ENCODE measurements at places on chromosomes 6 and 20.

DNA sequence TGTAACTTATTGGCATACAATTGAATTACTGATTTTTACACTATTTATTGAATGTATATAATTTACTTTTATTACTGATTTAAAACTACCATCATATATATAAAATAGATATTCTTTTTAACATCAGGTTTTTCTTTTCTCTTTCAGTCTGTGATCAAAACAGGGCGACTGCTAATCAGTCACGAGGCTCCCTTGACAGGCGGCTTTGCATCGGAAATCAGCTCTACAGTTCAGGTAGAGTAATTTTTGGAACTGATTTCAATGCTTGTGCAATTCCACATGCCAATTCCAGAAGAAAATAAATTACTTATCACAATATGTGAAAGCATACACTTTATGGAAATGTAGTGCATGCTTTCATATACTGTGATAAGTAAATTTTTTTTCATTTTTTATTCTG is 166.5 kb downstream of the BCKDHB start:
- no peak for DNase-seq

- peak; percentile 20 for DNase-seq
Measured at GRCh38 chr20:50338479-50339391, 148.1 kb downstream of the CEBPB start.

DNA sequence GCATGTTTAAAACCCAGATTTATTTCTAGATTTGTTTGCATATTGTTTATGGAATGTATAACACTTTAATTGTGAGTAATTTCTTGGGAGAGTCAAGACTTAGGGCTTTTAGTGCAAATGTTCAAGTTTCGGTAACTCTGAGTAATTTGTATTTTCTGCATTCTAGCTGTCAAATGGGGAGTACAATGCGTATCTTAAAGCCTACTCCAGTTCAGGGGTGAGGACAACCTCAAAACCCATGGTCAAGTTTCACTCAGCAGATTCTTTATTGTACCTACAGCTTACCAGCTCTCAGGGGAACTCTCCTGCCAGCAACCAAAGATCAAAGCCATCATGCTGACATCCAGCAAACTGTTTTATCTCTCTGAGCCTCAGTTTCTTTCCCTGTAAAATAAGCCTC is 458.6 kb upstream of the JARID2 start:
- DNase-seq = no peak

GRCh38 chr6:3309391-3310050 is 50.8 kb downstream of the PSMG4 start:
- no peak for DNase-seq

GRCh38 chr6:3356056-3356823 is 97.5 kb downstream of the PSMG4 start:
- DNase-seq = peak; percentile 61

GRCh38 chr20:10963717-10964266 is 290.0 kb upstream of the JAG1 start:
- no peak for DNase-seq

DNA sequence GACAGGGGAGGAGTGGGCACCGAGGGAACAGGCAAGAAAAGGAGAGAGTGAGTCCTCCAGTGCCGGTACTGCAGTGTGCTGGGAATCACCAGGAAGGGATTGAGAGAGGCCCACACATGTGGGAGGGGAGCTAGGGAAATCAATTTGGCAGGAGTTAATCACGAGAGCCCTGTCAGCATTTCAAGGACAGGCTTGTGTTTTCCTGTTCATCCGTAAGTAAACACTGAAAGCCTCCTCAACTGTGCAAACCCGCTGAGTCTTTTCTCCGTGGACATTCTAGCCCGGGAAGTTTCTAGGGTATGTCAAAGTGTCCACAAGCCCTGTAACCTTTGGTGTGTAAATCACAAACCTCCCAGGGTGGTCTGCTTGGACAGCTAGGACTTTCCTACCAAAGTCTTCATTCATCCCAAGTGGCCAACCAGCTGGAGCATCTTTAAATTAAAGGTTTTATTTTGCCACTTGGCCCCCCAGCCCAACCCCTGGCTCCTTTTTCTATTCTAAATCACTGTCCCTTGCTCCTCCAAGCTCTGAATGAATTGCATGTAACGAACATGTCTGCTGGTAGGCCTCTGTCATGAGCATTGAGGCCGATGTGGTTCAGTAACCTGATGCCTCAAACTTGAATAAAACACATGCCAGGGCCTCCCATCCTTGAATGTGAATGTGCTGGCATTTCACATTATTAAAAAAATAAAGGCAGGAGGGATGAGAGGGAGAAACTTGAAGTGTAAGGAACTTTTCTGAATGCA is 149.1 kb downstream of the ZNF217 start:
- DNase-seq = no peak

DNA sequence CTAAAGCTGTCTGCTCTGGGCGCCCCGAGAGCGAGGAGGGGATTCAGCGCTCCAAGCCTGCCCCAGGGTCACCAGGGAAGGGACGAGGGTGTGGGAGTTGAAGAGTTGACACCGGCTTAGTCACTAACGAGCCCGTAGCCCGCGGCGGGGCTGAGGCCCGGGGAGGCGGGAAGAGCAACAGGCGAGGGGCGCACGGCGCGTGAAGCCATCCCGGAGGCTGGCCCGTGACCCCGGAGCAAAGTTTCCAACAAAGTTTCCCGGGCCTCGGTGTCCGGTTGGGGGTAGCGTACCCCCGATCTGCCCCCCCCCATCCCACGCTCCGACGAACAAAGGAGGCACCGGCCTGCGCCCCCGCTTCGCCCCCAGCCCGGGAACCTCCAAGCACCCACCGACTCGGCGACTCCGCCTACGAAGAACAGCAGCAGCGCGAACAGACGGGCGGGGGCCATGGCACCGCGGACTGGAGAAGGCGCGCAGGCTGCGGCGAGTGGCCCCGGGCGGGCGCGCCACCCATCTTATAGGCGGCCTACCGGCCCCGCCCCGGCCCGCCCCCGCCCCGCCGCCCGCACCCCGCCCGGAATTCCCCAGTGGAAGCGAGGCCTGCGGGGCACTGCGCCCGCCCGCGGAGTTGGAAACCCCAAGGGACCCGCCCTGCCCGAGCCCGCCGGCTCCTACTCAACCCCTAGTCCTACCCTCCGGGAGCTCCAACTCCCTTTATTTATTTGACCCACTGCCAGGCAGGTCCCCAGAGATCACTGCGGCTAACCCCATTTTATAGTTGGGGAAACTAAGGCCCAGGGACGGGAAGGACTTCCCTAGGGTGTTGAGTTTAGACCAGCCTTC is at the start of gene SDC4:
Gene SDC4, minus strand, starts transcription at position 489 of the 843 bp plus-strand sequence. Its CDS starts 40 bp downstream, at position 449.
- DNase-seq = peak; percentile 58

- no peak for DNase-seq
Measured at GRCh38 chr6:142562865-142563264, 261.1 kb downstream of the ADGRG6 start.

GRCh38 chr6:154742891-154743290 is 9.7 kb downstream of the SCAF8 start:
- DNase-seq = no peak

DNA sequence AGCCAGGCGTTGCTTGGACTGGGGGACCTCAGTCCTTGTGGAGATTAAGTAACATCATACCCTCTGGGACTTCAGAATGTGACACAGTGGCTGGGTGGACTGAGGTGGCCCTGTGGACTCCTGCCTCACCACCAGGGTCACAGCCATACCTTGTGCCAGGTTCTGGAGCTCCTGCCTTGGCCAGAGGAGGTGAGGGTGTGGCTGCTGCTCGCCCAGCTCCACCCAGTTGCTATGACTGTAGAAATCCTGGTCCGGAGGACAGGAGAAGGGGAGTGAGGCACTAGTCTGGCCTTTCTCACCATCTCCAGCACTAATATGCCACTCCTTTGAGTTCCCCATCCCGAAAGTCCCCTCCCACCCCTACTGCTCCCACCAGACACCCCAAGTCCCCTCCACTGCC is 1.9 kb downstream of the VWA7 start:
- DNase-seq = no peak

DNA sequence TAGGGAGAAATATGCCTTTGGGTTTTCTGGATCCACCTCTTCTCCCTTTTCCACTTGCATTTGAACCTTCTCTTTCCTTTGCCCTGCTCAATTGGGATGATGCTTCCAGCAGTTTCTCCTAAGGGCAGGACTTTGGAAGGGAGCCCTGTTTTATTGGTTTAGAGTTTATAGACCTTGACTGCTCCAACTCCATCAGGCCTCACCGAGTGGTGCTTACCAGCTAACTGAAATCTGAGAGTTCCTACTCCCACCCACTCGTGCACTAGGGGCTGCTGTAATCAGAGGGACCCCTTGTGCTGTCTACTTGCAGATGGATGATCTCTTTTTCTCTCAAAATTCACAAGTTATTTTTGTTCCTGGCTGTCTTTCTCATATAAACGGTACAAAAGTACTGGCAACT is 121.3 kb upstream of the SLC22A16 start:
- no peak for DNase-seq

DNA sequence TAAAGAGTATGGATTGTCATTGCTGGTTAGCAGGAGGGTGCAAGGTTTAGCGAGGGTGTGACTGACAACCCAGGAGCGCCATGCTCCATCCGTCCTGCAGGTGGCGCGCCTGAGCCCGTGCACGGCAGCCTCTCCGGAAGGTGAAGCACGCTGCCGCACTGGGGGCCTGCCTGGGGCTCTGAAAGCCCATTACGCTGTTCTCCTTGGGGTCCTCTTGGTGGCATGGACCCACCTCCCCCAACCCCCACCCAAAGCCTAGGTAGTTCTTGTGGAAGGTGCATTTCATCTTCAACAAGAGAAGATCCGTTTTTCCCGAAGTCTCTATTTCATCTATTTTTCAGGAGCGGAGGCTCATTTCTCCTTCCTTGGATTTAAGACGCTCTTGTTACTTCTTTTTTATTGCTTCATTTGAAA is 197.4 kb upstream of the KCNG1 start:
- peak; percentile 27 for DNase-seq

GRCh38 chr6:130843575-130844320 is 16.5 kb downstream of the SMLR1 start:
- peak; percentile 65 for DNase-seq

DNA sequence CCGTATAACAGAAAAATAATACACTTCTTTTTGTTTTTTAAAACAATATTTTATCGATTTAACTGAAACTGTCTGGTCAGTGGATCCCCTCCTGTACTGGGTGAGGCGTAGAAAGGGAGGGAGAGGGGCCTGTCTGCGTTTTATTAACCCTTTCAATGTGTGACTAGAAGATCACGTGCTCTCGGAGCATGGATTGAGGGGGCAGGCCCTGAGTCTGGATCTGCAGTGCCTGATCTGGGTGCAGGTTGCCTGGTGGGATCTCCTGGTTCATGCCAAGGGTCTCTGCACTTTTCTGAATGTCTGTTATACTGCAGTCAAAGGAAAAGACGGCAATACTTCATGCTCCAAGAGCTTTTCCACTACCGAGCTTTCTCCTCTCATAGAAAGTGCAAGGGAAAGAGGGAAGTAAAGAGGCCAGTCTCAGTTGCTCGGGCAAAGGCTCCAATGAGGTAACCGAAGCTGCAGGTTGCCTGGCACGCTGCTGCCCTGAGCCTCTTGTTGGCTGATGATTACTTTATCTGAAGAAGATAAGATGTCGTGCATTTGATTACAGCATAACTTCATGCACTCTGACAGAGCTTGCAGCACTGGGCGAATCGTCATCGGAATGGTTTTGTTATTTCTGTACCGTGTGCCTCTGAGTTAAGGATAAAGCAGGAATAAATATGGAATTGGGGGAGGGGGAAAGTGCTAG is 167.5 kb upstream of the PMEPA1 start:
- DNase-seq = no peak

GRCh38 chr6:159137676-159138075 is 31.5 kb upstream of the FNDC1 start:
- no peak for DNase-seq

GRCh38 chr6:107699254-107699653 is 124.9 kb downstream of the SCML4 start:
- DNase-seq = no peak

GRCh38 chr6:82555801-82556200 is 192.2 kb downstream of the TPBG start:
- no peak for DNase-seq

- no peak for DNase-seq
Measured at GRCh38 chr6:122007339-122007738, 392.1 kb upstream of the HSF2 start.

GRCh38 chr6:71287926-71288227 is 734 bp upstream of the OGFRL1 start:
- DNase-seq = no peak

DNA sequence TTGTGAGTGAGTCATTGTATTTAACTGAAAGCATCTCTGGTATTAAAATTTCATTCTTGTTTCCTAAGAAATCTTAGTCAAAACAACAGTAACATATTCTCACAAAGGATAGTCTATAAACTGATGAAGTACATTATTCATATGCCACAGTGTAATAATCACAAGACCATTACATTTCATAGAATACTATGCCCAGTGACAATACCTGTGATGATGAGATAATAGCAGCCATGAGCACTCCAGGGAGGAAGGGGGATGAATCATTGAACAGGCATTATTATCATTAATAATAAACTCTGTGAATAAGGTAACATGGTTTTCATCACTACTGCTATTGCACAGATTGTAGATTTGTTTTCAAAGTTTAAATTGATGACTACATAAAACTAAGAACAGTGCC is 667.9 kb downstream of the EPM2A start:
- no peak for DNase-seq

GRCh38 chr6:113625850-113626249 is 231.3 kb upstream of the MARCKS start:
- no peak for DNase-seq

DNA sequence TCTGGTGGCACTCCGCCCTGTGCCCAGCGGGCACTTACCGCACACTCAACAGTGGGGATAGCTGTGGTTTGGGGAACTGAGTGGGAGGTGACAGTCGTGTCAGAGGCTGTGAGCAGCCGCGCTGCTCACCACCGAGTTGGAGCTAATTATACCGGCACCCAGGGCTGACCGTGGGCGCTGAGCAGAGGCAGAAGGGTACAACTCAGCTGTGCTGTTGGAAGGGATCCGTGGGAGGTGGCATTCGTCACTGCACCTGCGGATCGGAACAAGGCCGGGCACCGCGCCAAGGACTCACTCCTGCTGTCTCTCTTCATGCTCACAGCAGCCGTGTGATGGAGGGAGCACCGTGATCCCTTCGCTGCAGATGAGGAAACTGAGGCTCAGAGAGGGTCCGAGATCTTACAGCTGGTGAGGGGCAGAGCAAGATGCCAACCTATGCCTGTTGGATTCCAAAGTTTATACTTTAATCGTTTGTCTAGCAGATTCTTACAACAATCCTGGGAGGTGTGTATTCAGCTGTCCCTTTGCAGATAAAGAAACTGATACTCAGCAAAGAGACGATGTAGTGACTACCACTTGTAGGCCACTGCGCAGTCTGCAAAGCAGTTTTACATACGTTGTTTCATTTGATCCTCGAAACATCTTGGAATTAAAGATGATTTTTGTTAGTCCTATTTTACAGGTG is 713 bp upstream of the ELMO2 start:
- peak; percentile 70 for DNase-seq

GRCh38 chr6:169905041-169905807 is 153.8 kb downstream of the ERMARD start:
- DNase-seq = no peak

GRCh38 chr6:148516617-148517016 is 174.0 kb downstream of the SASH1 start:
- DNase-seq = no peak

GRCh38 chr6:38714239-38715015 is 684 bp upstream of the DNAH8 start:
- no peak for DNase-seq

GRCh38 chr6:169955731-169956437 is 204.5 kb downstream of the ERMARD start:
- no peak for DNase-seq

Data from CD4-positive, alpha-beta T cell treated with Interleukin-4 for 4 hours (primary cell).